CD8-positive, alpha-beta memory T cell (primary cell): ENCODE measurements at places on chromosomes 13 and 19. TPM values are rescaled to one million over a fixed set of nuclear protein-coding genes. Genes with fewer than 3 reads are reported as not detected.

- no peak for DNase-seq
These were observed 73.0 kb upstream of the OXGR1 start for GRCh38 chr13:97067017-97067895.

GRCh38 chr13:31982124-31982523 is 49.5 kb upstream of the FRY start:
- no peak for DNase-seq

DNA sequence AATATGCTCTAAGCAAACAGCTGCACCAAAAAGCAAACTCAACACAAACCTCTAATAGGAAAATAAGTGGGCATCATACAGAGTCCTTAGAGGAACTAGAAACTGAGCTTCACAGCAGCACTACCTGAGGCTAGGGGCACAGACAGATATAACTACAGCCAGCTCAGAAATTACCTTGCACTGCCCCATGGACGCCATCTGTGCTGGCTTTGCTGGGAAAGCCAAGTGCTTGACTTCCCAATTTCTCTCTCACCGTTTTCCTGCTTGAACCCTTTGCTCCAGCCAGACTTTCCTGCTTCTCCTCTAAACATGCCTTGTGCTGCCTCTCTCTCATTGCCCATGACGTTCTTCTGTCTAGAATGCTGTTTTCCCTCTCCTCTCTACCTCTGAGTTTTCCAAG is 29.3 kb downstream of the MTUS2 start:
- no peak for DNase-seq

- no peak for DNase-seq
These were observed 156.9 kb downstream of the KCTD15 start for GRCh38 chr19:33953592-33953991.

- no peak for DNase-seq
These were observed 13.5 kb downstream of the ARL11 start for GRCh38 chr13:49641801-49642291.

DNA sequence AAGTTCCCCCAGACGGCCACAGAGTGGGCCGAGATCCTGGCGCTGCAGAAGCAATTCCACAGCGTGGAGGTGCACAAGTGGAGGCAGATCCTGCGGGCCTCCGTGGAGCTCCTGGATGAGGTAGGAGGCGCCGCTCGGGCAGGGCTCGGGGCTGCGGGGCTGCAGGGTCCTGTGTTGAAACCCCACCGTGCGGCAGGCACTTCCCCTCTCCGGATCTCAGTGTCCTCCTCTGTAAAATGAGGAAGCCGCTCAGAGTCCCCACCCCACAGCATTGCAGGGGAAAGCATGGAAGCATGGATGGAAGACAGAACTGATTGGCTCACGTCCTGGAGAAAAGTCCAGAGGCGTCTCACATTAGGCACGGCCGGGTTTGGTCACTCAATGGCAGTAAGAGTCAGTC is 6.8 kb upstream of the SCN1B start:
- no peak for DNase-seq

DNA sequence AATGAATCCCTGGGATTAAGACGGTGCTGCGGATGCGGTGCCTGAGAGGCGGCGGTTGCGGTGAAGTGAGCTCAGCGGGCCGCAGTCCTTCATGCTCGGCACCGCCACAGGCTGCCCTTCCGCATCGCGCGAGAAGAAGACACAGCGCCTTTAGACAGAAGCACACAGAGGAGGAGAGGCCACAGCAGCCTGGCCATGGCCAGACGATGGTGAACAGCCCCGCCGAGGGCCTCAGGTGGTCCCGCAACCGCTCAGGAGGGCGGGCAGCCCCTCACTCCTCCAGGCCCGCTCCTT is 459.2 kb downstream of the MYO16 start:
- DNase-seq = no peak

ZNF850 gene
- 6.1 TPM for total RNA-seq

AP2A1 gene
- total RNA-seq = 82.5 TPM

CLC gene
- not detected for total RNA-seq
